ENCODE measurements at places on chromosomes 6 and 20. TPM values are rescaled to one million over a fixed set of nuclear protein-coding genes. Genes with fewer than 3 reads are reported as not detected.

Gene PBOV1
- not detected for total RNA-seq

Gene DNAAF9
- 11.6 TPM for total RNA-seq

Gene FOXA2
- total RNA-seq = not detected

Gene COL11A2
- 0.56 TPM for total RNA-seq

Gene TMEM200A
- total RNA-seq = 124 TPM

Gene MYLK4
- total RNA-seq = 0.28 TPM

Gene PLA2G7
- under 0.01 TPM for total RNA-seq

Gene CFB
- 65.1 TPM for total RNA-seq

Gene GOPC
- total RNA-seq = 51.3 TPM

Gene CST8
- total RNA-seq = not detected

Measured in regular cardiac myocyte (primary cell).